NCI-H1436 treated with DMSO at 0.1 percent for 48 hours (cell line): ENCODE measurements at places on chromosomes 2 and 18.

- no peak for DNase-seq
These were observed 73.8 kb upstream of the KLHL29 start for GRCh38 chr2:23311186-23311585.

GRCh38 chr2:26792720-26793119, 6.9 kb downstream of the CENPA start:
- DNase-seq, result no peak

DNA sequence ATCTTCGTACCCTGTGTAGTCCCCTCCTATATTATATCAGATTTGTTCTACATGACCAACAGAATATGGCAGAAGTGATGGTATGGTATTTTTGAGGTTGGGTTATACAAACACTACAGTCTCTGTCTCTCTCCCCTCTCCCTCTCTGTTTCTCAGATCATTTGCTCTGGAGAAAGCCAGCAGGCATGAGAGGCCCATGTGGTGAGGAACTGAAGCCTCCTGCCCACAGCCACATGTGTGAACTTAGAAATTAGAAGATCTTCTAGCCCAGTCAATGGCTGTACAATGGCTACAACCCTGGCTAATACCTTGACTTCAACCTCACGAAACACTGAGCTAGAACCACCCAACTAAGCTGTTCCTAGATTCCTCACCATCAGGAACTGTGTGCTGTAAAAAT, 250.6 kb downstream of the SMAD2 start:
- no peak for DNase-seq

GRCh38 chr18:11104307-11104706, 45.1 kb downstream of the PIEZO2 start:
- no peak for DNase-seq

DNA sequence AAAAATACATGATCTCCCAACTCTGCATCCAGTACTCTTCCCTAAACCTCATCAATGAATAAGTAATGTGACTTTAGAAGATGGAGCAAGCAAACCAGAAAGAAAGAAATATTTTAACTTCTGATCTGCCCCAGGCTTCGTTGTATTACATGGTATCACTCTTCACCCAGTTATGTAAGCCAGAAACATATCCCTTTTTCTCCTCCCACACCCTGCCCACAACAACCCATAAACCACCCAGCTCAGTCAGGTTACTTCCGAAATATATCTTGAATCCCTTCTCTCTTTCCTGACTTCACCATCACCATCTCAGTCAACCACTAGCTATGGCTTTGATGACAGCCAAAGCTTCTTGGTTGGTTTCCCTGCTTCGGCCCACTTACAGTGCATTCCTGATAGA, 295.8 kb upstream of the PARD3B start:
- no peak for DNase-seq

DNA sequence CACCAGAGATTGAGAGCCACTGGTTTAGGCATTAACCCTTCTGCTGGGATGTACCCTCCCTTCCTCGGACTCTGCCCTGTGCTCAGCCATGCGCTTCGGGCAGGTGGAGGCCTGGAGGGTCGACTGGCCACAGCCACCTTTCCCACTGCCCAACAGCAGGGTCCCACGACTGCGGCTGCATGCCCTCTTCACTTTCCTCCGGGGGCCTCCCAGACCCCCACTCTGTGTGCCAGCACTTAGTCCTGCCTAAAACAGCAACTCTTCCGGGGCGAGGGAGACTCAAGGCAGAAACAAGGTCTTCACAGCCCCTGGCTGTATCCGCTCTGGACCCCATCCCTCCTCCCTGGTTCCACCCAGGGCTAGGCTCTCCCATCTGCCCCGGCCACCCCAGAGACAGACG, 31.3 kb upstream of the BIN1 start:
- no peak for DNase-seq

GRCh38 chr2:232512602-232513001, 7.6 kb upstream of the PRSS56 start:
- peak; percentile 39 for DNase-seq

DNA sequence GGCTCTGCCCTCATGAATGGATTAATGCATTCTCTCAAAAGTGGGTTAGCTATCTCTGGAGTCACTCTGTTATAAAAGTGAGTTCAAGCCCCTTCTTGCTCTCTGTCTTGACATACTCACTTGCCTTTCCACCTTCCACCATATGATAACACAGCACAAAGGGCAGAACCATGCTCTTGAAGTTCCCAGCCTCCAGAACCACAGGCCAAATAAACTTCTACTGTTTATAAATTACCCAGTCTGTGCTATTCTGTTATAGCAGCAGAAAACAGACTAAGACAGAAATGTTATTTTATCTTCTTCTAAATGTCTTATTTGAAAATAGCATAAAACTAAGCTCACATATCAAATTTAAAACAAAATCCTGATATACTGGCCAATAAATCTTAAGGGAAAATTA, 15.0 kb downstream of the RAB1A start:
- DNase-seq, result no peak

DNA sequence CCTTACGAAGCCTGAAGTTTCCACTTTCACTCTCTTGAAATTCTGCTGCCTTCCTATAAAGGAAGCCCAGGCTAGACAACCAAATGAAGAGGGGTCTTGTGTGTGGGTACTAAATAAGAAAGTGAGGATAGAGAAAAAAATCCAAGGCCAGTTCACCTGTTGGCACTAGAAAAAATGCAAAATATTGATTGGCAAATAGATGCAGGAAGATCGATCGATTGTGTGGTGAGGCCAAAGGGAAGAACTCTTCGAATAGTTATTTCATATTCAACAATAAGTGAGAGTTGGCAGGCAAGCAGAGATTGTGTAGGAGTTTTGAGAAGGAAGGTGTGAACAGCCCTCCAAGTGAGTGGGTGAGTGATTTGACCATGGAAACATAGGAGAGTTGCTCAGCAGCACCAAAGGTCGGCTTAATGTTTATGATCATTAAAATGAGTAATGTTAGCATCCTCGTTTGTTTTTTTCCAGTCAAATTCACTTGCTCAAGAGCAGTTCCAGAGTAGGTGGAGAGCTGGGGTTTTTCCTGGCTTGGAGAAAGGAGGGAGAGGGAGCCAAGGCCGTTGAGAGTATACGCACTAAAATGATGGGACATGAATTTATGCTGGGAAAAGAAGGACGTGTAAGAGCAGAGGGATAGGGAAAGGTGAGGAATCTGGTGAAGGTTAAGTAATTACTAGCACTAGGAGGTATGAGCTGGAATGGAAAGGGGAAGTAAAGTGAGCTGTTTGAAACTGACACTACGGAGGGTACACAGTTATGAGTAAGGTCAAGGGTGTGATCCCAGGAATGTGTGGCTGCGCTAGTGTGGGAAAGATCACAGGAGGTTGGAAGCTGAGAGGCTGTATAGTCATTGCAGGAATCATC, 1.1 kb upstream of the NAPG start:
- DNase-seq, result no peak

GRCh38 chr2:145329971-145330370, 810.1 kb upstream of the ZEB2 start:
- no peak for DNase-seq

DNA sequence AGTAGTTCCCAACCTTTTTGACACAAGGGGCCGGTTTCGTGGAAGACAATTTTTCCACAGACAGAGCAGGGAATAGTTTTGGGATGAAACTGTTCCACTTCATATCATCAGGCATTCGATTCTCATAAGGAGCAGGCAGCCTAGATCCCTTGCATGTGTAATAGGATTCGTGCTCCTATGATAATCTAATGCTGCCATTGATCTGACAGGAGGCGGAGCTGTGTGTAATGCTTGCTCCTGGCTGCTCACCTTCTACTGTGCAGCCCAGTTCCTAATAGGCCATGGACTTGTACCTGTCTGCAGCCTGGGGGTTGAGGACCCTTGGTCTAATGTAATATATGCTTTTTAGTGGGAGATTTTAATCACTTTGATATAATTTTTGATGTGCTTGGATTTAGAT, 188.7 kb upstream of the KLHL14 start:
- DNase-seq, result no peak

- DNase-seq, result no peak
These were observed 98.7 kb downstream of the COL6A3 start for GRCh38 chr2:237315170-237315828.
